Stimulated activated CD8-positive, alpha-beta memory T cell treated with anti-CD3 and anti-CD28 coated beads, Interleukin-15, amount 100 ng/mL, for 48 hours (primary cell): ENCODE measurements at places on chromosomes 3 and 15.

GRCh38 chr15:90219421-90220141, 14.2 kb downstream of the CIB1 start:
- DNase-seq = no peak

DNA sequence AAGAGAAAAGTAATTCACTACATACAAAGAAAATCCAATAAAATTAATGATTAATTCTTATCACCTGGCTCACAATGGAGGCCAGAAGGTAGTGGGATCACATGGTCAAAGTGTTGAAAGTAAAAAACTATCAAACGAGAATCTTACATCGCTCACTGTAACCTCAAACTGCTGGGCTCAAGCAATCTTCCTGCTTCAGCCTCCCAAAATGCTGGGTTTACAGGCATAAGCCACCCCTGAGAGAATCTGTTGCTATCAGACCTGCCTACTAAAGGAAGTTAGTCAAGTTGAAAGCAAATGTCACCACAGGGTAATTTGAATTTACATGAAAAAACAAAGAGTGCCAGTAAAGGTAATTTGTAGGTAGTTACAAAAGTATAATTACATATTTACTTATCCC, 103.3 kb downstream of the PCCB start:
- DNase-seq = no peak

- no peak for DNase-seq
Measured at GRCh38 chr15:56913670-56914069, 4.8 kb upstream of the TCF12 start.

DNA sequence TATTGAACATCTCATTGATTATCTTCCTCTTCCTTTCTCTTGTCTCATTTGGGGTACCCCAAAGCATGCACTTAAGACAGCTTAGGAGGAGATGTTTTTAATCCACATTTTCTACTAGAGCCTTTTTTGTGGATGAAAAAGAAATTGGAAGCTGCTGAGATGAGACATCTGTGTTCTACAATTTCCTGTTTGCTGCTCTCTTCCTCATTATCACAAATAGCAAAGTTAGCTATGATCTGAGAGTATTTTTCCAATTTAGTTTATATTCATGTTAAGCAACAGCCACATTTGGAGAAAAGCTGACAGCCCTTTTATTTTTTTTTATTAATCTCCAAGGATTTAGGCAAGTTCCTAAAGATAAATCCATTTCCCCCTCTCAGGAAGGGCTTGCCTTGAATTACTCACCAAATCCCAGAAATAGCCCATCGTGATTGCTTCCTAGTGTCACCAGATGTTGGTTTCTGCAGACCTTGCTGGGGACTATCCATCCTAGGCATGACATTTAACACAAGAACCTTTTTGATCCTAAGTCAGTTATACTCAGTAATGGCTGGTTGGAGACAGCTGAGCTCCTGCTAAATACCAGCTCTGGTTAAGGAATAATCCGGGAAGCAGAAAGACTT, 70.8 kb upstream of the FILIP1L start:
- DNase-seq = no peak

GRCh38 chr15:101246391-101246790, 5.5 kb downstream of the CHSY1 start:
- DNase-seq = no peak

DNA sequence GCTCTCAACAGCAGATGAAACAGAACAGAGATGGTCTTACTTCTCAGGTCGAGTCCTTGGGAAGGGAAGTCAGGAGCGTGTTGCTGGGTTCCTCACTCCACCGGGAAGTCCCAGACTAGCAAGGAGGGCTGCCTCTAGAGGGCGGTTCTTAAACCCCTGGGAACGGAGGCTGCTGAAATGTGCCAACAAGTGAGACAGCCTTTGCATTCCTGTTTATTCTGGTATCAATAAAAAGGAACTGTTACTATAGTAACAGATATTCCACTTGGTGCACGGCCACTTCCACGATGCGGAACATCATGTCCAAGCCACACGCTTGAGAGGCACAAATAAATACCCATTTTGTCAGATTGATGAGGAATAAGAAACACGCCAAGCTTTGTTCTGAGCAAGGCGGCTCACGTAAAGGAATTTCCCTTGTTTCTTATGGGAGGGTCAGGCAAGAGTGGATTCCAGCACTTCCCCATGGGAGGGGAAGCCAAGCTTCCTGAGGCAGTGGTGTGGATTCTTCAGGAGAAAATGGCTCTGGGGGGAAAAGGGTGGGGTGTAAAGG, at the start of gene FAM107A:
TSS of gene FAM107A (minus strand) at position 123 of the 553 bp plus-strand sequence. CDS start 7,531 bp downstream, outside the sequence.
- DNase-seq = no peak

DNA sequence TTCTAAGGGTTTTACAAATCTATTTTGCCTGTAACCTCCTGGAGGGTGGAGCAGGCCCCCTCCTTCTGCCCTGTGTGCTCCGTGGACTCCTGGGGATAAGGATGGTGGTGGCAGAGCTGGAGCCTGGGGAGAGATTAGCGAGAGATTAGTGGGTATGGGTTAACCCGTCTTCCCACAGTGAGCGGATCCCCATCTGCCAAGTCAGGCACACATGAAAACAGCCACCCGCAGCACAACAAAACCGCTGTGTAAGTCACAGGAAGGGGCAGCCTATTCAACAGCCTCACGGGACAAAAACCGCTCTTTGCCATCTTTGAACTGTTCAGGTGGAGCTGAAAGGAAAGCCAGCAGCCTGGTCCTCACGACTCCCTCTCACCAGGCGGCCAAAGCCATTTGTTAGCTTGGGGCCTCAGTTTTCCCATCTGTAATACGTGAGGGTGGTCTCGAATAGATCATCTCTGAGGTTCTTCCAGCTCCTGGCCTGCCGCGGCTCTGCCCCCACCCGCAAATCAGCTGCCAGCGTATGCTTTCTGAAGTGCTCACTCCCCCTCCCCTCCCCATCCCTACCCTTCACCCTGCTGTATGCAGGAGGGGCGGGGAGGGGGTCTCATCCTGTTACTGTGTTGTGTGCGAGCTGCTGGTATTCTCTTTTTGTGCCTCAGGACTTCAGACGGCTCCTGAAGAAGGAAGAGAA, 43.6 kb downstream of the PDIA5 start:
- DNase-seq = no peak

DNA sequence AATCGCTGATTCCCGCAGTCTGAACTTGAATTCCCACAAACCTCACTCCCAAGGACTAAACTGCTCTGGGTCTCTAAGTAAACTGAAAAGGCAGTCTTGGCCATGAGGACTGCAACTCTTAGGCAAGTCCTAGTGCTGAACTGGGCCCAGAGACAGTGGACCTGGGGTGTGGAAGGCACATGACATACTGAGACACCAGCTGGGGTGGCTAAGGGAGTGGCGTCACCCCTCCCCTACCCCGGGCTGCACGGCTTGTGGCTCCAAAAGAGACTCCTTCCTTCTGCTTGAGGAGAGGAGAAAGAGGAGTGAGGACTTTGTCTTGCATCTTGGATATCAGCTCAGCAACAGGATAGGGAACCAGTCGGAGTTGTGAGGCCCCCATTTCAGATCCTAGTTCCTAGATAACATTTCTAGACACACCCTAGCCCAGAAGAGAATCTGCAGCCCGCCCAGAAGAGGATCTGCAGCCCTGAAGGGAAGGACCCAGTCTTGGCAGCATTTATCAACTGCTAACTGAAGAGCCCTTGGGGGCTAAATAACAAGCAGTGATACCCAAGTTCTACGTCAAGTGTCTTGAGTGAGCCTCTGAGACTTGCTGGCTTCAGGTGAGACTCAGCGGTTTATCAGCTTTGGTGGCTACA, 110.7 kb upstream of the C3orf80 start:
- no peak for DNase-seq

GRCh38 chr15:31442226-31442625, 115.6 kb downstream of the KLF13 start:
- no peak for DNase-seq

DNA sequence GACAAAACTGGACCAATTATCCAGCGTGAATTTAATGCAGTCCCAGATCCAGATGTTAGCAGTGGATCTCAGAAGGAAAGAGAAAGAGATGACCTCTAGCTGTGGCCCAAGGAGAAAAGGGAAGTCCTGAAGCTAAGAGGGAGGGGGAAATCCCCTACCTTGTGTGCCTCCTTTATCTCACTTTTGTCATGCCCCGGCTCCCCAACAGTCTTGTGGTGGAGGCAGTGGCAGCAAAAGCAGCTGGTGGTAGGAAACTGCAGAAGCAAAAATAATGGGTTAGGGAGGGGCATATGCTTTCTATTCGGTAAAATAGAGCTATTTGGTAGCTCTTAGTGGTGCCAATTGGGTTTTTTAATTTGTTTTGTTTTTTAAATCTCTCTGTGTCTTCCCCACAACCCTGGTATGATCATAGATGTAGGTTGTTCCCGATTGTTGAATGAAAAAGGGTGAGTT, 56.5 kb downstream of the MCTP2 start:
- DNase-seq = peak; percentile 26

DNA sequence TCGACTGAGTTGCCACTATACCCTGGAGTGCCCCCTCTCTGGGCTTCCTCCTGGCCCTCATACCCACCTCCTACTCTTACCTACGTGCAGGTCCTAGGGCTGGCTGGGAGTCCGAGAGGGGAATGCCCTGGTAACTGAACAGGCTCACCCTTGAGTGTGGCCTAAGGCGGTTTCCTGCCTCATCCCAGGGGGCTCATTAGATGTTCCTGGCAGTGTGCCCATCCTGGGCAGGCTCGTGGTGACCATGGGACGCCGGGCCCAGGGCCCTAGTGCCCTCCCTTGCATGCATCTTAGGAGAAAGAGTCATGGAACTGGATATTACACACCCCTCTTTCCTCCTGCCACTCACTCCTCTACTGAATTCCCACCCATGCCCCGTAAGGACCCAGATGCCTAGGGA, 2.8 kb downstream of the SEMA4B start:
- no peak for DNase-seq

GRCh38 chr15:65518633-65519285, 1.3 kb upstream of the DPP8 start:
- DNase-seq = no peak

DNA sequence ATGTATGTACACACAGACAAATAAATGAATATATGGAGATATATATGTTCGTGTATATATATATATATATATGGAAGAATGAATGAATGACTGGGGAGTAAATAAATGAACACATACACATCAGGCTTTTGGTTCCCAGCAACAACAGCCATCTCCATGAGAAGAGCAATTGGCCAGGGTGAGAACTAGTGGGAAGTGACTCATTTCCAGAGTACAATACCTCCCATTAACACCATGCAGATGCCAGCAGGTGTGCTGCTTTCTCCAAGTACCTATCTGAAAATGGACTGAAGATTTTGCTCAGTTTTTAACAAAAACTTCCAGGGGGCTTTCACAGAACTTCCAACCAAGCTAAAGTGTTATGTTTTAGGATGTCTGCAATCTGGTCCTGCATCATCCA, 179.8 kb upstream of the SLC2A2 start:
- no peak for DNase-seq

- no peak for DNase-seq
Measured at GRCh38 chr3:32296251-32297204, 58.0 kb downstream of the CMTM8 start.
